ENCODE measurements at places on chromosomes 5 and 9.

DNA sequence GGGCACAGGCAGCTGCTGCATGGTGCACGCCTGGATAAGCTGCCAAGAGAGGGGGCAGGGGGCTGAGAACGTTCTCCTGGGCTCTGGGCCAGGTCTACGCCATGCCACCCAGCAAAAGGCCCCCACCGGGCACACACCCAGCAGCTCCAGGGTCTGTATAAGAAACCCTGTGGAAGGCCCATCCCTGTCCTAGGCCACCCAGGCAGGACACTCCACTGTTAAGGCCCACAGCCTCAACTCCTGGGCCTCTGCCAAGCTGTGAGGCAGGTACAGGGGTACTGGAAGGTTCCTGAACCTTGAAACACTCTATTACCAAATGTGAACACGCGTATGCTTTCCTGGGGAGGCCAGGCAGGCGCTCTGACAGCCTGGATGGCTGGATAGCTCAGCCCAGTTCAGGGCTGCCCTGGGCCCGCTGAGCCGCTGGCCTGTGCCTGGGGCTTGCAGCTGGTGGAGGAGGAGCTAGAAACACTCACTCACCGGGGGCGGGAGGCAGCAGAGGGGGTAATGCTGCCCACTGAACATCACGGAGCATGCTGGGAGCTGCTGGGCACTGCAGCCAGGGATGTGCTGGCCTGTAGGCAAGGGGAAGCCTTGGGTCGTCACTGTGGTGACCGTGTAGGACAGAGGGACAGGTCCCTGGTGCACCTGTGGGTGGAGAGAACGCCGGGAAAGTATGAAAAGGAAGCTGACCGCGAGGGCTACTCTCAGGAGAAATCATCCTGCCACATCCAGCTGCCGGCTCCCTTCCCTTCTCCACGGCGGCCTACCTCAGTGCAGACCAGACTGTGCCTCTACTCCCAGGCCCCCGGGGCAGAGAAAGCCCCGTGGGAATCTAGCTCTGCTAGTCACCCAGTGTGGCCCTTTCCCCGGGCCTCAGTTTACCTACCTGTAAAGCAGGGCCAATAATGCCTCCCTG is 6.0 kb downstream of the RNF44 start:
- DNase-seq = no peak

DNA sequence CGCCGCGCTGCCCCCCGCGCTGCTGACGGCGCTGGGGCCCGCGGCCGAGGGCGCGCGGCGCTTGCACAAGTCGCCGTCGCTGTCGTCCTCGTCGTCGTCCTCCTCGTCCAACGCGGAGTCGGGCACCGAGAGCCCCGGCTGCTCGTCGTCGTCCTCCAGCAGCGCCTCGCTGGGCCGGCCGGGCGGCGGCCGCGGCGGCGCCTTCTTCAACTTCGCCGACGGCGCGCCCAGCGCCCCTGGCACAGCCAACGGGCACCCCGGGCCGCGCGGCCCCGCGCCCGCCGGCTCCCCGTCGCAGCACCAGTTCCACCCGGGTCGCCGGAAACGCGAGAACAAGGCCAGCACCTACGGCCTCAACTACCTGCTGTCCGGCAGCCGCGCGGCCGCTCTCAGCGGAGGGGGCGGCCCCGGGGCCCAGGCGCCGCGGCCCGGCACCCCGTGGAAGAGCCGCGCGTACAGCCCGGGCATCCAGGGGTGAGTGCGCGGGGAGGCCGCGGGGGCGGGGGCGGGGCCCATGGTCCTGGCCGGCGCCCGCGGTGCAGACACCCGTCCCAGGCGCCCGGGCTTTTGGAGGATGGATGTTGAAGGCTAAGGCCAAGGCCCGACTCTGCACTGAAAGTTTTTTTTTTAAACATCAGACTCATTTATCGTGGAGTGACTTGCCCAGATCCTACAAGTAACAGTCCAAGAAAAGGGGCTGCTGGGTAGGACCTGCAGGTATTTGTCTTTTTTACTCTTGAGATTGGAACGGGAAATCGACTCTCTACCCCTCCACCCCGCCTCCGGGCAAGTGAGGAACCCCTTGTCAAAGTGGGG is 1.2 kb downstream of the TENT4A start:
- no peak for DNase-seq

DNA sequence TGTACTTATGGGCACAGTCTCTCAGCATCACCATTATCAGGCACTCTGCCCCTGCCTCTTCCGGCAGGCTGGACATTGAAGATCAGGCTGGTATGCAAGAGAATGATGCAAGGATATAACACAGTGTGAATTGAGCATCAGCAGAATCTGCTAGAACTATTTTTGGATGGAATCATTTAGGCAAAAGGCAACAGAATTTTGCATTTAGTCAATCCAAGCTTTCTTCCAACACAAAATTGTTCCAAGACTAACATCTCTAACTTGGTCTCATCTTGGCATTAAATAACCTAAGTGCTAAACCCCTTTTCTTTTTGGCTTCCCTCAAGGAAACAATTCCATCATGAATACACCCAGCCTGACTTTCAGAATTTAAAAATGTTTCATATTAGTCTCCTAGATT is 339.9 kb downstream of the PRELID2 start:
- DNase-seq = no peak

- no peak for DNase-seq
Measured at GRCh38 chr5:174317256-174317894, 271.9 kb downstream of the NSG2 start.

GRCh38 chr9:112002131-112002846 is 105.7 kb downstream of the UGCG start:
- no peak for DNase-seq

- no peak for DNase-seq
Measured at GRCh38 chr5:51383131-51384121, at the start of gene ISL1. Gene ISL1 (plus strand): TSS chr5:51383448. CDS start chr5:51383672, 224 bp downstream.

DNA sequence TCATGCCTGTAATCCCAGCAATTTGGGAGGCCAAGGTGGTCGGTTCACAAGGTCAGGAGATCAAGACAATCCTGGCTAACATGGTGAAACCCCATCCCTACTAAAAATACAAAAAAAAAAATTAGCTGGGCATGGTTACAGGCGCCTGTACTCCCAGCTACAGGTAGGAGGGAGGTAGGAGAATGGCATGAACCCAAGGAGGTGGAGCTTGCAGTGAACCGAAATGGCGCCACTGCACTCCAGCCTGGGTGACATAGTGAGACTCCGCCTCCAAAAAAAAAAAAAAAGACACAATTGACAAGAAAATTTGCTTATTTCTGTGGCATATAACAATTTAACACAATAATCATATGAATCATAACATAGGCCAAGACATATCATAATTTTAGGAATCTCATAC is 35.3 kb upstream of the ZNF131 start:
- DNase-seq = no peak

All from stimulated activated CD4-positive, alpha-beta T cell treated with anti-CD3 and anti-CD28 coated beads, TNF-alpha, amount 100 ng/mL, for 24 hours (primary cell).